Choroid plexus epithelial cell (primary cell): ENCODE measurements at places on chromosomes 4 and X.
A peak's percentile ranks its signal among the peaks of the same experiment; 100 is the strongest.

- DNase-seq: peak; percentile 95
Measured at GRCh38 chr4:155889031-155889793, 14.3 kb upstream of the TDO2 start.

DNA sequence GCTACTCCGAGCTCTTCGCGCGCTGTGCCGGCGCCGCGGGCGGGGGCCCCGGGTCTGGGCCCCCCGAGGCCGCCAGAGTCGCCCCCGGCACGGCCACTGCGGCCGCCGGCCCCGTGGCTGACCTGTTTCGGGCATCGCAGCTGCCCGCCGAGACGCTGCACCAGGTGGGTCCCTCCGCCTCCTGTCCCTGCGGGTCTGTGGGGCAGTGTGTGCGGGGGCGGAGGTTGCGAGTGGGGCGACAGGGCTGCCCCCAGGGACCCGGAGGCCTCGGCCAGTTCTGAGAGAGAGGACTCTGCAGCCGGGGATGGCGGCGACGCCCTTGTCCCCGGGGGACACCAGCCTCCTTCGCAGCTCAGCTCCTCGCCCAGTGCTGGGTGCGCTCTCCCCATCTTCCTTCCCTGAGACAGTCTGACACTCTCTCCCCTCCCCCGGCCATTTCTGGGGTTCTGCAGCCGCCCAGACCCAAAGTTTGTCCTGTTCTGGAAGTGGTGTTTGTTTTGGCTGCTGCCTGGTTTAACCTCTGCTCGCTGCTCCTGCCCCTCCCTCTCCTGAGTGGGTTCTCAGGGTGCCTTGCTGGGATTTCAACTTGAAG, 609 bp downstream of the REPS2 start:
- DNase-seq: no peak

DNA sequence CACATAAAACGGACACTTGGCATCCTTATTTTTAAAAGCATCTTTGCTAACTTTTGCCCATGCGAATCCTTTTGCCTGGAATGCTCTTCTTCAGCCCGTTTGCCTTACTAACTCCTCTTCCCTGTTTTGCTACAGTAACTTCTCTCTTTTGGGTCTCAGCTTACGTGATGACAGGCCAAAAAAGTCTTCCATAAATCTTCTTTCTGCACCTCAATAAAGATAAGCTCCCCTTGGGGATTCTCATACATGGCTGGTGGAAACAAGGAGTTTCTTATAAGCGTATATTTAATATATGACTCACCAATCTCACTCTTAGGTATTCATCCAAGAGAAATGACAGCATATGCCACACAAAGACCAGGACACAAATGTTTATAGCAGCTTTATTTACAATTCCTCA, 192.7 kb downstream of the RCHY1 start:
- DNase-seq: no peak

GRCh38 chr4:142480244-142480643, 365.9 kb downstream of the INPP4B start:
- peak; percentile 47 for DNase-seq

- DNase-seq: no peak
Measured at GRCh38 chrX:143336261-143336660, 181.0 kb downstream of the SPANXN3 start.

DNA sequence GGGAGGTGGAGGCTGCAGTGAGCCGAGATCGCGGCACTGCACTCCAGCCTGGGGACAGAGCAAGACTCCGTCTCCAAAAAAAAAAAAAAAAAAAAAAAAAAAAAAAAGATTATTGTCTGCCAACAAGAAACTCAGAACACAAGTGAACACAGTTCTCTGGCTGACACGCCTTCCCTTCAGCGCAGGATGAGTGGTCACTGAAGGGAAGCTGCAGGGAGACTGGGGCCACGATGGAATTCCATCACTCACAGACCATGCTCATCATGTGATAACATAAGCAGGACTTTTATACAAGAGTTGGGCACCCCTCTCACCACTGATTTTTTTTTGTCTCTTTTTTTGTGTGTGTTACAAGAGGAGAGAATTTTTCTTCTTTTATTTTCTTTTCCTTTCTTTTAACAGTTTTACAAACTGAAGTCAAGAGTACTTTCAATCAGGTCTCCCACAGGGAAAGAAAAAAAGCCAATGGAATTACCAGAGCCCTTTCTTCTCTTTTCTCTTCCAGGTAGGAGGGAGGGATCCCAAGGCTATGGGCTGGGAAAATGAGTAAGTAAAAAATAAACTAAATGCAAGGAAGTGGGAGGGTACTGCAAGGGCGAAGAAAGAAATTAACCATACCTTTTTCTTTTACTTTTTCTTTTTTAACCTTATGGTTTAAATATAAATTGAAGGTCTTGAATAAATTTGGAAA, 435.6 kb downstream of the GPM6A start:
- DNase-seq: no peak

DNA sequence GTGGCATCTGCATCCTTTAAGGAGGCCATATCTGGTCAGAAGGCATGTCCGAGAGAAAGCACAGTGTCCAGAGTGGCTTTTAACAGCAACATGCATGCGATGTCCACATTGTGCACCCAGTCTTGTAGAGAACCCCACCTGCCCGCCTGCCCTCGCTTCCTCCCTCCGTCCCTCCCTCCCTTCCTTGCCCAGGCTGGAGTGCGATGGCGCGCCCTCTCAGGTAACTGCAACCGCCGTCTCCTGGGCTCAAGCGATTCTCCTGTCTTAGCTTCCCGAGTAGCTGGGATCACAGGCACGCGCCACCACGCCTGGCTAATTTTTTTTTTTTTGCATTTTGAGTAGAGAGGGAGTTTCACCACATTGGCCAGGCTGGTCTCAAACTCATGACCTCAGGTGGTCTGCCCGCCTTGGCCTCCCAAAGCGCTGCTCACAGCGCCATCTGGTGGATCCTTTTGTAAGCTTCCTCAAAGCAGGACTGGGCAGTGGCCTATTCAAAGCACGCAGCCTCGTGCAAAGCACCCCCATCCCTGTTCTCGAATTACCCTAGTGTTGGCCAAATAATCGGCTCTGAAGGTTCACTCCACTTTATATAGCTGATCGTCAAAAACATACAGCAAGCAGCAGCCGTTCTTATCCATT, 15.0 kb downstream of the BRCC3 start:
- peak; percentile 42 for DNase-seq

GRCh38 chr4:2343476-2343875, 75.0 kb downstream of the ZFYVE28 start:
- no peak for DNase-seq

DNA sequence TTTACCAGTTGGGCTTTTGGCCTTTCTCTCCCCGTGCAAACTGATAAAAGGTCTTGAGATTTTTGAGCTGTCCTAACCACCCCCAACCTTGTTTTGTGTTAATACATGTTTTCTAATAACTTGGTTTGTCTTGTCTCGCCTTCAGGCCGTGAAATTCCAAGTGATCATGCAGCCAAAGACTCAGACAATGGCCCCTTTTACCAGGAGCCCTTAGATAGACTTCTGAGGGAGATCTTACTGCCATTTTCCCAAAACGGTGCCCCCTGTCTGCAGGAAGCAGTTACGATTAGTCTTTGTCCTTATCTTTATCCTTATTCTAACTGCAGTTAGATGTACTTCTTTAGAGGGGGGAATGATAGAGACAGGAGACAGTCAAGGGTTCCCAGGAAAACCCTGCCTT, 245.3 kb upstream of the HDX start:
- DNase-seq: no peak

DNA sequence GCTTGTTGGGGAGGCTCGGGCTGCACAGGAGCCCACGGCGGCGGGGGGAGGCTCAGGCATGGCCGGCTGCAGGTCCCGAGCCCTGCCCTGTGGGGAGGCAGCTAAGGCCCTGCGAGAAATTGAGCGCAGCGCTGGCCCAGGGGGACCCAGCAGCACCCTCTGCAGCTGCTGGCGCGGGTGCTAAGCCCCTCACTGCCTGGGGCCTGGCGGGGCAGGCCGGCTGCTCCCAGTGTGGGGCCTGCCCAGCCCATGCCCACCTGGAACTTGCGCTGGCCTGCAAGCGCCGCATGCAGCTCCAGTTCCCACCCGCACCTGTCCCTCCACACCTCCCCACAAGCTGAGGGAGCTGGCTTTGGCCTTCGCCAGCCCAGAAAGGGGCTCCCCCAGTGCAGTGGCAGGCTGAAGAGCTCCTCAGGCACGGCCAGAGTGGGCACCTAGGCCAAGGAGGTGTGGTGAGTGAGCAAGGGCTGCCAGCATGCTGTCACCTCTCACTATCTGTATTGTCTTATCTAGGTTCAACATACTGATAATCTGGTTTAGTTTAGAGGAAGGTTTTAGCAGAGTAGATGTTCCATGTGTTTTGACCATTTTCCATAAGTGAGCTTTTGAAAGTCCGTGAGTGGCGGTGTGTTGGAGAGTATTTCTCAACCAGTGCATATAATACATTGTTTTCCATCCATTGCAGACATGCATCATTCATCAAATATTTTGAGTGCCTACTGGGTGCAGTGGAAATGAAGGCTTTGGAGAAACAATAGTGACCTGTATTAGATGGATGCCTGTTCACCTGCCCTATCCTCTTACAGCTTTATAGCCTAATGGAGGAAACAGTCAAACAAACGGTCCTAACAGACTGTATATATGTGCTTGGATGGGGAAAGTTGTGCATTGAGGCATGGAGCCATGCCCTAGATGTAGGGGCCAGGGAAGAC, 13.1 kb downstream of the PI4K2B start:
- DNase-seq: no peak

GRCh38 chr4:47326025-47326424, 137.5 kb downstream of the COMMD8 start:
- DNase-seq: no peak

- no peak for DNase-seq
Measured at GRCh38 chr4:3823496-3824341, 57.5 kb downstream of the ADRA2C start.

GRCh38 chrX:101080326-101081124, 1.8 kb downstream of the TMEM35A start:
- DNase-seq: no peak

DNA sequence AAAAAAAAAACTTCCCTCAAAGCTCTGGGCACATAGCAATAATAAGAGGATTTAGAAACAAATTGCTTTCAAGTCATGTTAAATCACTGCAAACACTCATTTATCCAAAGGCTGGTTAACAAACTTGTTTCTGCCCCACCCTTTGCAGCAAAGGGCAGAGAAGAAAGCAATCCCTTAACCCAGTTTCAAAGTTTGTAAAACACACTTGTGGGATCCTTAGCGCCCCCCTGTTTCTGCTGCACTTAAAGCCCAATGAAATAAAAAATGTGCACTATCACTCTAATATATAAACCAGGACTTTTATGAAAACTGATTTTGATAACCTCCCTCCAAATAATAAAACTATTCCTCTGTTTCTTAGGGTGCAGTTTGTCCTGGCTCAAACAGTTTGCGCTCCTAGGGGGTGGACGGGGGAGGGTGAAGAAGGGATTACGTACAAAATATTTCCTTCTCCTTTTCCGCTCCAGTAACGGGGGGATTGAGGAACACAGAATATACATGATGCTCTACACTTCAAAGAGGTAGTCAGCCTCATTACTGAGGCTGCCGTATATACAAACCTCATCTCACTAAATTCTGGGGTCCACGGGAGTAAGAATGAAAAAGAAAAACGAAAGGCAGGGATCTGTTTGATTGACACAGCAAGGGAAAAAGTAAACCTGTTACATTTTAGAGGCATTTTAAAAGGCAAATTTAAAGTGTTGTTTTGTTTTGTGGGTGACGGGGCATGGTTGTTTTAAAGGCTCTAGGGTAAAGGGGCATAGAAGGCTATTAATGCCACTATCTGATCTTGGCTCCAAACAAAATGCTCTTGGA, 3.1 kb upstream of the PCDH10 start:
- DNase-seq: no peak

DNA sequence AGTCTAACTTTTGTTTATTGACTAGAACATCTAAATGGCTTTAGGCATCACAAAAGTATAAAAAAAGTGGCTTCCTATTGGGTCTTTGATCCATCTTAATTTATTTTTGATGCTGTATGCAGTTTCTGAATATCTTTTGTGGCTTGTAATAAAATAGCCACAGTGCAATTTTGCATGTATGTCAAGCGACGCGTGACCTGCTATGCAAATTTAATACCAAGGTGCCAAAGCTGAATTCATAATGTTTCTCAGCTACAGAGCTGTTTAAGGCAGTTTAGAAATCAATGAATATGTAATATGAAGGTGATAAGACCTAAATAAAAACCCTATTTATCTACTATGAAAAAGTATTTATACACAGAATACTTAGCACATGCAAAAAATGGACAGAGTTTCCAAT, 197.8 kb downstream of the AFF2 start:
- no peak for DNase-seq

GRCh38 chr4:8818063-8818881, 53.4 kb downstream of the HMX1 start:
- DNase-seq: no peak

GRCh38 chrX:35458142-35458541, 340.0 kb upstream of the MAGEB16 start:
- no peak for DNase-seq
